ENCODE measurements at places on chromosomes 3 and 15.

DNA sequence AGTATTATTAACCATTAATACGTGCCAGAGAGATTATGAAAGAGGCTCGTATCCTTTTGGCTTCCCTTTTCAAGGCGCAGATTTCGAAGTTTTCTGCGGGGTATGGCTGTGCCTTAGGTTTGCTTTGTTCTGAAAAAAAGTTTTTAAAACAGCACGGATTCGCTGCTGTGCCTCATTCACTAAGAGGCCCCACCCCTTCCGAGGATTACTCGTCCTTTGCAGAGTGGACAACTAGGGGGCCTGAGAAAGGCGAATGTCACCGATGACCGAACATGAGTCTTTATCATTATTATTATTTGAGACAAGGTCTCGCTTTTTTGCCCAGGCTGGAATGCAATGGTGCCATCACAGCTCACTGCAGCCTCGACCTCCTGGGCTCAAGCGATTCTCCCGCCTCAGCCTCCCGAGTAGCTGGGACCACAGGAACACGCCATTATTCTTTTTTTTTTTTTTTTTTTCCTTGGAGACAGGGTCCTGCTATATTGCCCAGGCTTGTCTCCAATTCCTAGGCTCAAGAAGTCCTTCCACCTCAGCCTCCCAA, 684 bp upstream of the RPS27L start:
- no peak for DNase-seq

DNA sequence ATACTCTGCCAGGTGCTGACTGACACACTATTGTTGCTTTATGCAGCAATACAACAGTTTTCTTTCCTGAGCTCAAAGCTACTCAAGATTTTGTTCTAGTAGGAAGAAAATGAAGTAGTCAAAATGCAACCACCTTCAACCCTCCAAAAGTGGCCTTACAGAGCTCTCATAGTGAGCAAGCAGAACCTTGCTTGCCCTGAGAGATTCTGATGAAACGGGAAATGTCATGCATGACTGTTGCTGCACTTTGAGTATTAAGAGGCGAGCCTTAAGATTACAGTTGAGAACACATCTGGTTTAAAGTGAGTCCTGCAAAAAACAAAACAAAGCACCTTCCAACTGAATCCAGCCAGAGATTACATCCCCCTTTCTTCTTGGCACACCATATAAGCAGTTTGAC, 29.7 kb downstream of the MINDY4B start:
- no peak for DNase-seq

GRCh38 chr3:188259191-188259590, 105.2 kb downstream of the LPP start:
- DNase-seq, result no peak

- no peak for DNase-seq
Measured at GRCh38 chr3:37256447-37256846, 82.1 kb upstream of the LRRFIP2 start.

GRCh38 chr3:105691053-105691452, 177.8 kb downstream of the CBLB start:
- DNase-seq, result no peak

- DNase-seq, result no peak
Measured at GRCh38 chr3:127820221-127820825, 2.0 kb downstream of the MGLL start.

DNA sequence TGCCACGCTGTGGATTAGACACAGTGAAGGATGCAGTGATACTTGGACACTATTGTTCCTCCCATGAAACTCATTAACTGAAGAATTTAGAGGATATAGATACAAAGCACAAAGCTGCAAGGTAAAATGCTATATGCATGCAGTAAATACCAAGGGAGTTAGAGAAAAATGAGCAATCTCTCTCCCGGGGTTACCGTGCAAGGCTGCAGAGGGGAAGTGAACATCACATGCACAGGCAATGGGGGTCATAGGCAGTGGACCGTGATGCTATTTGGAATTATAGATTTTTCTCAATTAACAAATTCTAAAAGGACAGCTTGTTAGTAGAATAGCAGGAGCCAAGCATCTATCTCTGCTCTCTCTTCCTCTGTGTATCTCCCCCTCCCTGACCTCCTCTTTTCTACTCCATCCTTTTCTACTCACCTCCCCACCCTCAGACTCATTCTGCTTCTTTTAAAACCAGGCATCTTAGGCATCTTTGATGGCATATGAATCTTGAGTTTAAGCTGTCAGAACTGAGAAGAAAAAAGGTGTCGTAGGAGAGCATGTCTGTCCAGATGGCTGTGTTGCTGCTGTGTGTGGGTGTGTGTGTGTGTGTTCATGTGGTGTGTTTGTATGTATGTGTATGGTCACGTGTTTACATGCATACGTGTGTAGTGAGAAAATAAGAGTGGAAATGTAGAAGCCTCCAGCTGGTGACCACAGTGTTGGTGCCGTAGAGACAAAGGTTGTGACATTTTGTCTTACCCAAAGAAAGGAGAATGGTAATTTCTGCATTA, 339.0 kb downstream of the EPHB1 start:
- DNase-seq, result no peak

DNA sequence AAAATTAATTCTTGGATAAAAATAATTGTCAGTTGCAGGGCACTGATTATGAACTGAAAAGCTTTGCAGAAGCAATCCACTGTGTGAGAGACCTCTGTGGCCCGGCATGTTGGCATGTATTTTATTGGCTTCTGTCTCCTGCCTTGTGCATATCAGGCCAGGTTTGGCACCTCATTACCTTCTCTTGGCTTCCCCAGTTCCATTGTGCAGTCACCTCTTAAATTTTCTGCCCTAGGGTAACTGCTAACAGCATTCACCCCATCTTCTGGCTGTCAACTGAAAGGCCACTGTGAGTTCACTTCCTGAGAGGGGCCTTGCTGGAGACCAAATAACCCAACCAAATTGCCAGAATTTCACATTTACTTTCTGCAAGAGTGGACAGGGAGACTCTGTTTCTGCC, 92.7 kb upstream of the RARB start:
- no peak for DNase-seq

- DNase-seq, result no peak
Measured at GRCh38 chr3:131772269-131773026, 262.4 kb downstream of the CPNE4 start.

DNA sequence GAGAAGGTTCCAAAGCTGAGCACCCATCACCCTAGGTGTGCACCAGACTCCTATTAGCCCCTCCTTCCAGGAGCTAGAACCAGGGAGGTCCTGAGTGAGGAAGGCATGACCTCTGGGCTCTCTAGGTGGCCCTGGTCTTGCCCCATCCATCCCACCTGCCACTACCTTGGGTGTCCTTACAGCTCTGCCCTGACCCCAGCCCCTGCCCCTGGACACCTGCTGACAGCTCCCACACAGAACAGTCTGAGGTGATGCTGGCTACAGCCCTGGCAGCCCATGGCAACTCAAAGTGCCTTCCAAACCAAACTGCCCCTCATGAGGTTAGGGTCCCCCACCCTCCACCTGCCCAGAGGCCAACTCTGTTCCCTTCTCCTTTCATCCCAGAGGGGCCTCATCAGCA, 37.2 kb downstream of the GOLGA6A start:
- no peak for DNase-seq

GRCh38 chr3:129622226-129622874, 15.9 kb upstream of the PLXND1 start:
- no peak for DNase-seq

- no peak for DNase-seq
Measured at GRCh38 chr3:87486115-87486514, 209.7 kb upstream of the POU1F1 start.

DNA sequence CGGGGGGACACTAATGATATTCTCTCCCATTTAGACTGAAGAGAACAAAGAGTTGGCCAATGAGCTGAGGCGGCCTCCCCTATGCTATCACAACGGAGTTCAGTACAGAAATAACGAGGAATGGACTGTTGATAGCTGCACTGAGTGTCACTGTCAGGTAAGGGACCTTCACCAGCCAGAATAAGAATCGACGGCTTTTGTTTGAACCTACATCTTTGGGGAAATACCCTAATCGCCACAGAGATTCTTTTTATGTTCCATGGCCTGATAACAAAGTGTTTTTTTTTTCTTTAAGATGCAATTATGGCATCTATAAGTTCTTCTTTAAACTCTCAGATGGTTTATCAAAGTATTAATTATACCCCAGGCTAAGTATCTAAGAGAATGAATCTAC, 3.4 kb downstream of the THBS1 start:
- no peak for DNase-seq
